ENCODE measurements at places on chromosomes 4 and X. TPM values are rescaled to one million over a fixed set of nuclear protein-coding genes. Genes with fewer than 3 reads are reported as not detected.

The OTC gene
- not detected for total RNA-seq

The DUSP9 gene
- not detected for total RNA-seq

DNA sequence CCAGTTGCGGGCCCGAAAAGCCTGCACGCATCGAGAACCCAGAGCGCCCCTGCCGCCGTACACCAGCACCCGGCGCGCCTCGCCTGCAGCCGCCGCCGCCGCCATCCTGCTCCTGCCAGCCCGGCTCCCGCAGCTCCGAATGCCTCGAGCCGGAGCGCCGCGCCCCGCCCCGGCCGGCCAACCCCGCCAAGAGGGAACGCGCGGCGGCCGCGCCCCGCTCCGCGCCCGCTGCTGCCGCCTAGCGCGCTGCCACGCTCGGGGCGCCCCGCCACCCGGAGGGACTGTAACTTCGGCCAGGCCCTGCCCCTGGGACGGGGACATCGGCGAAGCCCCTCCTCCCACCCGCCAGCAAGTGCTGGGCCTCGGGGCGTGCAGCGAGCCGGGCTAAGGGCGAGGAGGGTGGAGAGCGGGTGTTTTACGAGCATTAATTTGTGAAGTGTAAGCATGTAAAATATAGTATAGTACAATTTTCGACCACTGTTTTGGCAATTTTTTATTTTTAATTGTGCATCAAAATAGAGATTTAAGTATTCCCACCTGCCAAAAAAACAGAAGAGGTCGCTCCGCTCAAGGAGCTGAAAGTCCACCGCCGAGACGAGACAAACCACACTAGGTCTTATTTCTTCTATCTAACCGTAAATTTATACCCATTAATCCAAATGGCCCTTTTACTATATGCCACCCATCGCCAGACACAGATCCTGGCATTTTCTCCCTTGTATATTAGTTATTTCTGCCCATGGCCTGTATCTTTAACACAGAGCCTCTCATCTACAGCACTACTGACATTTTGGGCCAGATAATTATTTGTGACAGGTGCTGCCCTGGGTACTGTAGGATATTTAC is at the start of gene QDPR:
Gene QDPR (minus strand): TSS at position 141 of the 846 bp plus-strand sequence. CDS start 36 bp downstream, at position 105.
- DNase-seq: peak; percentile 84
- peaks cover 18% of the 10 kb centered on the region for H3K4me1 ChIP-seq
- peak within 1 kb of the TSS; percentile 24 for H3K27ac ChIP-seq
- H3K36me3 ChIP-seq: peaks cover 3% of the 10 kb centered on the region

DNA sequence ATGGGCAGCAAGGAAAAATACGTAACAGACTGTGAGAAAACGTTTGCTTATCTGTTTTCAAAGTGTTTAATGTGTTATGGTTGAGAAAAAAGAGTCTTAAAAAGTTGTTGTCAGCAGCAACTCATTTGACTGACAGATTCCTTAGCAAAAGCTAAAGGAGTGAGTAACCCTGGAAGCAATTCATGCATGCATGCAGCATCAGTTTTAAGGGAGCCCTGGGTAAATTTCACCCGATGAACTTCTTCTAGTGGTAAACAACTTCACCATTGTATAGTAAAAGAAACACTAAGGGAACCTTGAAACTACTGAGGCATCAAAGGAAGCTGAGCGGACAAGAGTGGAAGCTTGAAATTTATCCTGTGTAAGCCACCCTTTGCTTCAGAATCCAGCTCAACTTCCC is 583.2 kb upstream of the INTU start:
- no peak overlapping the region for H3K27ac ChIP-seq
- DNase-seq: no peak
- no peaks in the 10 kb centered on the region for H3K4me1 ChIP-seq
- no peak overlapping the region for H3K4me3 ChIP-seq
- no peaks in the 10 kb centered on the region for H3K36me3 ChIP-seq

The CT45A10 gene
- not detected for total RNA-seq
